ENCODE measurements at places on chromosomes 4 and X. TPM values are rescaled to one million over a fixed set of nuclear protein-coding genes. Genes with fewer than 3 reads are reported as not detected.

The KCTD8 gene
- total RNA-seq: 23.2 TPM

The EIF1AX gene
- 107 TPM for total RNA-seq

The HTRA3 gene
- 0.64 TPM for total RNA-seq

The SAP30 gene
- total RNA-seq: 24.1 TPM

The NOCT gene
- total RNA-seq: 39.1 TPM

- H3K4me3 ChIP-seq: no peak overlapping the region
- H3K27me3 ChIP-seq: no peaks in the 10 kb centered on the region
- no peaks in the 10 kb centered on the region for H3K4me1 ChIP-seq
- H3K36me3 ChIP-seq: no peaks in the 10 kb centered on the region
- H3K27ac ChIP-seq: no peak overlapping the region
These were observed 395.8 kb downstream of the NAF1 start for GRCh38 chr4:162770761-162771490.

- no peak overlapping the region for H3K27ac ChIP-seq
- no peaks in the 10 kb centered on the region for H3K4me1 ChIP-seq
- no peak for DNase-seq
- no peak overlapping the region for H3K4me3 ChIP-seq
These were observed 60.4 kb downstream of the NRK start for GRCh38 chrX:105882581-105883275.

DNA sequence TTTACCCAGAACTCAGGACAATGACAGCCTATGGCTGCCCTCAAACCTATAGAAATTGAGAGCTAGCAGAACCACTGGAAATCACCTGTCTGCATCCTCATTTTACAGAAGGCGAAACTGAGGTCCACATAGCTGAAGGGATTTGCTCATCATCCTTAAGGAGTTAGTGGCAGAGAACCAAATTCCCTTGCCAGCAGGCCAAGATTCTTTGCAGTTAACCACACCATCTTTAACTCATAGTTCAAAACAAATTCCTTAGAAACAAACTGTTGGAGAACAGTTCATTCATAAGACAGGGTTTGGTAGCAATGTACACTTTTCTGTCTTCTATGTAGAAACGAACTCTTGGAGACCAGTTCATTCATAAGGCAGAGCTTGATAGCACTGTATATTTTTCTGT is 37.9 kb upstream of the RAP2C start:
- DNase-seq: no peak
- H3K36me3 ChIP-seq: no peaks in the 10 kb centered on the region
- peaks cover 1% of the 10 kb centered on the region for H3K27me3 ChIP-seq

DNA sequence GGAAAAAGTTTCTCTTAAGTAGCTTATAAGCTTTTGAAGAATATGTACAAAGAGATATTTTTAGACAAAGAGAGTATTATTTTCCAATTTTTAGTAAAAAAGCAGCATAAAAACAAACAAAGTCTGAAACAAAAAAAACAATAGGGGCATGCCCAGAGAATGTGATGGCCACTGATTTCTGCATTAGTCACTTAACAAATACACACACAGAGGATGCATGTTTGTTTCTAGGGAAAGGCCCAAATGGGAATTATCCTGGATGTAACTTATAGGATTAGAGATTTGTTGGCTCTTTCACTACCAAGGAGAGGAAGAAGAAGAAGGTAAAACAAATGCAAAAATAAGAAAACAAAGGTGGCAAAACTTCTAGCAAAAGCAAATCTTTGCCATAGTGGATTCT is 95.9 kb upstream of the SCOC start:
- no peak for DNase-seq
- H3K27ac ChIP-seq: no peak overlapping the region
- H3K27me3 ChIP-seq: no peaks in the 10 kb centered on the region
- H3K4me1 ChIP-seq: peaks cover 5% of the 10 kb centered on the region
- peaks cover 11% of the 10 kb centered on the region for H3K36me3 ChIP-seq

DNA sequence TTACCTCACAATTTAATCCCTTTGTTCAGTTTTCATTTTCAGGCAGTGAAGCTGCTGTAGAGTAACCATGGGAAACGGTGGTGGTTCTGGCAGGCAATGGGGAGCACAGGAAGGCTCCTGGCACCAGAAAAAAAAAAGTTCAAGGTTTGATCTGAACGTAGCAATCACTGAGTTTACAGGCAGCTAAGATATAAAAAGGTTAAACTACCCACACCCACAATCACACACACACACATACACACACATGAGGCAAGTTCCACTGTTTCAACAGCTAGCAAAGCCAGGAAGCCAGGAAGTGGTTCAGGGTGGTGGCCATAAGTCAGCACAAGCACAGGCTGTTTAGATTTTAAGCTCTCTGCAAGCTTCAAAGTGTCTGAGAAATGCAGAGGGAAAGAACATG is at the start of gene SULT1B1:
SULT1B1 (minus strand) TSS at position 166 of the 400 bp plus-strand sequence. CDS start 5,403 bp downstream, outside the sequence.
- H3K4me3 ChIP-seq: no peak within 1 kb of the TSS
- H3K27me3 ChIP-seq: peaks cover 1% of the 10 kb centered on the region
- H3K27ac ChIP-seq: no peak within 1 kb of the TSS
- H3K36me3 ChIP-seq: no peaks in the 10 kb centered on the region

DNA sequence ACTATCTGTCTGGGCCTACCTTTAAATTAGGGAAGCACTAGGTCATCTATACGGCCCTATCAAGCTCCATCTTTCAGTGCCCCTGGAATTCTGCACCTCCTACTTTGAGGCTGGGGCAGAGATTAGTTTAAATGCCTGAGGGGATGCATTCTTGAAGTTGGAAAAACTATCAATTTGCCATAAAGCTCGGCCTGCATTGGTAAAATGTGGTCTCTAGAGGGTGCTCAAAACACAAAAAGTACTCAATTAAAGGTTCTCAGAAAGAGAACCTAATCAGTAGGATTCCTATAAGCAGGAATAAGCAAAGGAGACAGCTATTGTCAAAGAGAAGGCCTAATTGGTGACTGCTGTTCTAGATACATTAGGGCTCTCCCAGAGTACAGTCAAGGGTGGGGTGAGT is 111.7 kb downstream of the AMER1 start:
- no peaks in the 10 kb centered on the region for H3K4me1 ChIP-seq
- no peak overlapping the region for H3K27ac ChIP-seq
- H3K27me3 ChIP-seq: no peaks in the 10 kb centered on the region

GRCh38 chr4:10492464-10492863 is 35.2 kb upstream of the ZNF518B start:
- no peak overlapping the region for H3K4me3 ChIP-seq
- no peak overlapping the region for H3K27ac ChIP-seq
- H3K36me3 ChIP-seq: no peaks in the 10 kb centered on the region
- no peaks in the 10 kb centered on the region for H3K4me1 ChIP-seq
- no peaks in the 10 kb centered on the region for H3K27me3 ChIP-seq
- DNase-seq: no peak

DNA sequence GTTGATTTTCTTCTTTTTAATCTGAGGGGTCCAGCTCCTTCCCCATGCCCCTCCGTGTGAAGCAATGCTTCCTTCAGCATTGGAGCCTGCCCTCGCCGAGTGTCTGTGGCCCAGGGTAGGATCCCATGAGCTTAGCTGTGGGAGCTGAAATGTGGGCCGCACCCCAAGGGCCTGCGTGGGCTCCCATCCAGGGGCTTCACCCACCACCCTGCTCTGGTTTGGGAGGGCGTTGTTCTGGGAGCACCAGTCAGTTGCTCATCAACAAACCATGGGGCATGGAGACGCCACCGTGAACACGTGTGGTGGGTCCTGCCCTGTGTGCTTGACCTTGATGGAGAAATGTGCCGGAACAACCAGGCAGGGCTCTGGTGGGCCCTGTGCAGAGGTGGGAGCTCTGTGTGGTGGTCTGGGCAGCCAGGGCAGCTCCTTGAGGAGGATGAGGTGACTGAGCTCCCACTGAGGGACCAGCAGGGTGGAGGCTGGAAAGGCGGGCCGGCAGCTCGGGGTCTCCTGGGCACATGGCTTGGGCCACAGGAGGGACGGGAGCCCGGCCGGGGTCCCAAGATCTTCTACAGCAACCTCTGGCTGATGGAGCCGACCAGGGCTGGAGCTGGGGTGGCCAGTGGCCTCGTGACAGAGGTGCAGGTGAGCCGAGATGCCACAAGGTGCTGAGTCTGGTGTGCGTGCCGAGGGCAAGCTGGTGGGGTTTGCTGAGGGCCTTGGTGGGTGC is 39.6 kb upstream of the NKX1-1 start:
- H3K27me3 ChIP-seq: no peaks in the 10 kb centered on the region
- no peaks in the 10 kb centered on the region for H3K36me3 ChIP-seq
- H3K4me1 ChIP-seq: peaks cover 4% of the 10 kb centered on the region
- H3K27ac ChIP-seq: no peak overlapping the region
- no peak overlapping the region for H3K4me3 ChIP-seq
- no peak for DNase-seq

GRCh38 chr4:28391877-28392276 is 1531.2 kb downstream of the STIM2 start:
- H3K4me1 ChIP-seq: no peaks in the 10 kb centered on the region
- no peaks in the 10 kb centered on the region for H3K36me3 ChIP-seq
- H3K27ac ChIP-seq: no peak overlapping the region

DNA sequence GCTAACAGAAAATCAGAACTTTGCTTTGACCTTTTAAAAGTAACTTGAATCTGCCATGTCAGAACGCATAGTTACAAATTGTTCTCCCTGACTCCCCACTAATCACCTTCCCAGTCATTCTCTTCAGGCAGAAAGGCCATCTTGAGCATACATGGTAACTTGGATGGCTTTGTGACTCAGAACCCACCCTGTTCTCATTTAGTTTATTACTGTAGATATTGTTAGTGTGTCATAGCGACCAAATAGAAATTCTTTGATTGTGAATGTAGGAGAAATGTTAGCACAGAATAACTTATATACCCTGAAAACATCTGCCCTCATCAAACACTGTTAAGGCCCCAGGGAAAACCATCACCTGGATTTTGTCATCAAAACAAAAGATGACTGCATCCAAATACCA is 382.0 kb downstream of the MAGEB5 start:
- no peaks in the 10 kb centered on the region for H3K27me3 ChIP-seq
- H3K4me3 ChIP-seq: no peak overlapping the region
- DNase-seq: no peak
- no peaks in the 10 kb centered on the region for H3K4me1 ChIP-seq

DNA sequence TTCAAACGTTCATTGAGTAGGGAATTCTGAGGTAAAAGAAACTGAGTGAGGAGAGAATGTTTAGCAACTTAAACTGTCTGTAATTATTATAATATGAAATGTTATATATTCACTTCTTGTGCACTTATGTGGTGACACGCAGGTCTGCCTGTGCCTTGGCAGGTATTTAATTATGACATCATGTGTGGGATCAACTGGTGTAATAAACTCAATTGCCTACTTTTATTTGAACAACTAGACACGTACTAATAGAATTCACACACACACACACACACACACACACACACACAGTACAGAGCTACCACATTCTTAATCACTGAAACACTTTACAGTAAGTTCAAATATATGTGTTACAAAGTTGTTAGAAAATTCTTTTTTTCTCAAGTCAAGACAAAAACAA is 20.7 kb upstream of the SLC25A31 start:
- no peak overlapping the region for H3K27ac ChIP-seq
- DNase-seq: no peak
- H3K27me3 ChIP-seq: no peaks in the 10 kb centered on the region
- H3K36me3 ChIP-seq: no peaks in the 10 kb centered on the region

GRCh38 chrX:10496345-10496965 is 123.9 kb downstream of the MID1 start:
- no peak overlapping the region for H3K27ac ChIP-seq
- no peaks in the 10 kb centered on the region for H3K36me3 ChIP-seq
- no peaks in the 10 kb centered on the region for H3K4me1 ChIP-seq
- no peak overlapping the region for H3K4me3 ChIP-seq
- no peaks in the 10 kb centered on the region for H3K27me3 ChIP-seq
- DNase-seq: no peak

DNA sequence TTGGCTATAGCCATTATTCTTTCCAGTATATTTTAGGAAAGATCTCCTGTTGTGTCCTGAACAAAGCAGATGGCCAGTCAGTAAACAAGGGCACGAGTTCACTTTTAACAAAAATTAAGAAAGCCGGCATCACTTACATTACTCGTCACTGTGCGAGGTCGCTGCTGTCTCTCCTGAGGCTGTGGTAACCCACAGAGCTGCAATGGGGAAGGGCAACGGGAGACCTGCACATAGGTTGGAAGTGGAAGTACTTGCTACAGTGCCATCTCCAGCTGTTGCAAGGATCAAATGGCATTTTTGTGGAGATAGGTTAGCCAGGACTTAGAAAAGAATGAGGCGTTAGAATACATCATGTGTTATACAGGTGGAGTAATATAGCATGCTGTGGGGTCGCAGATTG is 132.2 kb downstream of the KLHL8 start:
- no peaks in the 10 kb centered on the region for H3K27me3 ChIP-seq
- H3K36me3 ChIP-seq: no peaks in the 10 kb centered on the region
- no peak overlapping the region for H3K4me3 ChIP-seq
- H3K27ac ChIP-seq: no peak overlapping the region
- no peaks in the 10 kb centered on the region for H3K4me1 ChIP-seq

GRCh38 chr4:144178414-144178813 is 37.9 kb upstream of the GYPA start:
- H3K4me1 ChIP-seq: peaks cover 3% of the 10 kb centered on the region
- no peaks in the 10 kb centered on the region for H3K27me3 ChIP-seq
- H3K4me3 ChIP-seq: no peak overlapping the region
- no peak overlapping the region for H3K27ac ChIP-seq
- no peak for DNase-seq
- H3K36me3 ChIP-seq: no peaks in the 10 kb centered on the region

DNA sequence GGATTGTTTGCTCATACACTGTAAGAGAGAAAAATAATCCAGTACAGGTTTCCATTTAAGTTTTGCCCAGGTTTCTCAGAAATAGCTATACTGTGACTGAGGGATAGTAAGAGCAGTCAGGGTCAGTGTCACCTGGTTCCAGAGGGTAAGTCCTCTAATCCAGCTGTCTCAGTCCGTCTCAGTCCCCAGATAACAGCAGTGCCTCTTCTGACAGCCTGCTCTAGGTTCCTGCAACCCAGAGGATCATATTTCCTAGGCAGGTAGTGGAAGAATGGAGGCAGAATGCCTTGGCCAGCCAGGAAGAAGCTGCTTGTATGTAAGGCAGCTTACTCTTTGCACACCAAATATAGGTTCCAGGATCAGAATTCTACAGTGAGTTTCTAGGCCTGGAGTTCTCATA is 22.6 kb upstream of the GNRHR start:
- H3K4me3 ChIP-seq: no peak overlapping the region
- no peaks in the 10 kb centered on the region for H3K27me3 ChIP-seq
- H3K27ac ChIP-seq: no peak overlapping the region
- no peak for DNase-seq
- H3K4me1 ChIP-seq: peaks cover 3% of the 10 kb centered on the region

DNA sequence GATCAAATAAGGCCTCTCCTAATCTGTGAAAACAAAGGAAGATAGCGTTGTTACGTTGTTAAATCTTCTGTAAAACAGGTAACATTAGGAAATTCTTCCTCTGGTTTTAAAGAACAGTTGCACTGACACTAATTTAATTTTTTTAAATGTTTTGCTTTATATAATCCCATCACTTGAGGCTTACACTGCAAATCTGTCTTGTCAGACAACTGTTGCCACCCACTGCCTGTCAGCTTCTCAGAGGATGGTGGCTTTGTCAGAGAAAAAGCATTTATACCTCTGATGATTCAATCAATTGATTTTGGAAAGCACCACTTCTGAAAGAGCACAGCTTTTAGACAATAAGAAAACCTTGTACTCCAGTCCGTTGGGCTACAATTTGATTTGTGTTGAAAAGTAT is 799.1 kb downstream of the FSTL5 start:
- peaks cover 2% of the 10 kb centered on the region for H3K4me1 ChIP-seq
- no peak overlapping the region for H3K27ac ChIP-seq
- no peak overlapping the region for H3K4me3 ChIP-seq
- H3K36me3 ChIP-seq: no peaks in the 10 kb centered on the region
- no peak for DNase-seq

- DNase-seq: no peak
- H3K27ac ChIP-seq: no peak overlapping the region
- H3K36me3 ChIP-seq: no peaks in the 10 kb centered on the region
- peaks cover 3% of the 10 kb centered on the region for H3K4me1 ChIP-seq
- no peaks in the 10 kb centered on the region for H3K27me3 ChIP-seq
- no peak overlapping the region for H3K4me3 ChIP-seq
These were observed 9.7 kb upstream of the IQCM start for GRCh38 chr4:149825336-149825735.

Measured in glutamatergic neuron (in vitro differentiated cells).